ENCODE measurements at places on chromosomes 2 and 18.

GRCh38 chr2:168315331-168316072 is 68.1 kb upstream of the STK39 start:
- DNase-seq: no peak

DNA sequence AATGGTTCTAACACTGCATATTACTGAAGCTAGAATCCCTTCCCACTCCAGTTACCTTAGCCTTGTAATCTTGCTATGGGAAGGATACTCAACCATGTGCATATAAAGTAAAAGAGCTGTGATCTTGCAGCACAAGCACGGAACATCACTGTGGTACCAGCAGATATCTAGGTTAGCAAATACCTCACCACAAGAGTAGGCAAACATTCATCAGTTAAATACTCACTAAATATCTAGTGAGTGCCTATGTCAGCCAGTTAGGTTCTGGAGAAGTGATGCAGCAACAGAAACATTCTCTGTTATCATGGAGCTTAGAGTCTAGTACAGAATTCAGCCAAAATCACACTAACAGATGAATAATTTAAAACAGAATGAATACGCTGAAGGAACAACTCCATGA is 349.6 kb upstream of the UBE2E3 start:
- DNase-seq: no peak

DNA sequence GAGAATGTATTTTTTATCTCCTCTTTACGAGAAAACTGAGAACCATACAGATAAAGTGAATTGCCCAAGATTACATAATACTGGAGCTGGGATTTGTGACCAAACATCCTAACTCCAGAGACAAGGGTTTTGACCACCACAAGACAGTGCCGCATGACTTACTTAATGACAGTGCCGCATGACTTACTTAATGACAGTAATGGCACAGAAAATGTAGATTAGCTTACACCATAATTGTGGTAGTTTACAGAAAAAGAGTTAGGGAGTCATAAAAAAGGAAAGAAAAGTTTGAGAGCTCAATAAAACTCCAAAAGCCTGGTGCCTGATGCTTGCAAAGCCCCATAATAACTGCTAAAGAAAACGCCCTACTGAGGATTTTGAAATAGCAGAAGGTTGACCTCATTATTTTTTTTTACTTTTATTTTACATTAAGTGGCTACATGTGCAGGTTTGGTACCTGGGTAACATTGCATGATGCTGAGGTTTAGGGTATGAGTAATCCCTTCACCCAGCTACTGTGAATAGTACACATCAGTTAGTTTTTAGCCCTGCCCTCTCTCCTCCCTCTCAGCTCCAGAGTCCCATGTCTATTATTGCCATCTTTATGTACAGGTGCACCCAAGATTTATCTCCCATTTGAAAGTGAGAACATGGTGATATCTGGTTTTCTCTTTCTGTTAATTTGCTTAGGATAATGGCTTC is 310.0 kb upstream of the UBE2E3 start:
- no peak for DNase-seq

DNA sequence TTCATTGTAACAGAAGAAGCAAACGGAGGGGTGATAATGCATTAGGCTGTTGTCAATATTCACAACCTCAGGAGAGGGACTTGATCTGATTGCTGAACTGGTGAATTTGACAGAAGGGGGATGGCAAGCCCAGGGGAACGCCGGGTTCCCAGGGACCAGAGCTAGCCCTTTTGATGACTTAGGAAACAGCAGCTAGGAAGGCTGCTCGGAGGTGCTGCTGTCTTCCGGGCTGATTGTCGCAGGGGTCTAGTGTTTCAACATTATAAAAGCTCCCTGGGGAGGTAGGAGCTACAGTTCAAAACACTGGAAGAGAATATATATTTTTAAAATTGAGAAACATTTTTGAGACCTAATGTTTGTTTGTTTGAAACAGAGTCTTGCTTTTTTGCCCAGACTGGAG is 47.3 kb downstream of the CD8B2 start:
- no peak for DNase-seq

DNA sequence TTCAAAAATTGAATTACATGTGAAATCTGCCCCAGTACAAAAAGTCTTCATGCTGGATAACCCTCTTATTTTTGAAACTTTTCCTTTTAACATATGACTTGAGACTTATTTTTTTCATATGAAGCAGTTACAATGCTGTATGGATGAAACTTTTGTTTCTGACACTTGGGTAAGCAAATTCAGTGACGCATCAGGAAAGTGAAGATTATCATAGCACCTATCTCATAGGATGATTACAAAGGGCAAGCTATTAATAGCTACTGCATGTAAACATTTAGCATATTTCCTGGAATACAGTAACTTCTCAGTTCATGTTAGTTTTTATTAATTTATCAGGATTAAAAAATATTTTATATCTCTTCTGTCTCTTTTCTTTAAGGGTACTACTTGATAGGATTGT is 1109.2 kb downstream of the LRP1B start:
- no peak for DNase-seq
